Activated CD4-positive, alpha-beta T cell treated with anti-CD3 and anti-CD28 coated beads, Interleukin-2, amount 10 ng/mL, durations not matched to agents 7 days and 5 days (primary cell): ENCODE measurements at places on chromosomes 4 and X. TPM values are rescaled to one million over a fixed set of nuclear protein-coding genes. Genes with fewer than 3 reads are reported as not detected.

DNA sequence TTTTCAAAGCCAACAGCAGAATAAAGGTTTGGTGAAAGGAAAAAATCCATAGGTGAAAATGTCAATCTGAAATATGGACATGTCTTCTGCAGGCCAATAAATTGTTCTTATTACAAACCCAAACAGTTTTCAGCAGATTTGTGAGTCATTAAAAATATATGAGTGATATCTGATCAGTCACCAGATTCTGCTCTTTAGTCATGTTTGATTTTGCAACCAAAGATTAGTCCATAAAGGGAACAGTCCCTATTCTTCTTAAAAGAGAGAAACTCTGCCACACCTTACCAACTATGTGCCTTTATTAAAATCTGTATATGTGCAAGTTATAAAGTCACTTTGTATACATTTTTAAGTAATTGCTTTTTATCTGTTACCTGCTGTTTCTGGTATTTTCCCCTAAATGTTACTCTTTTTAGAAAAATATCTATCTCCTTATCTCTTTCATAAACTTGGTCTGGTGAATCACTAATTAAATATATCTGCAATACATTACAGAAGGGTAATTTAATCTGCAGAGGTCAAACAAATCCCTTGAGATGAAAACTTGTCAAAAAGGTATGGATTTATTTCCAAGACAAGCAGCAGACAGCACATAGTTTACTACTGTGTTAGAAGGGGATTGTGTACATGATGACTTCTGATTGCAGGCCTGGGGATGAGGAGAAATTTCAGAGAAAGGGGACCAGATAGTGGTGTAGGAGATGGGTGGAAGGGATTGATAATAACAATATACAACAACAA lies 322.9 kb upstream of the NWD2 start:
- H3K4me1 ChIP-seq: no peaks in the 10 kb centered on the region
- H3K27me3 ChIP-seq: no peaks in the 10 kb centered on the region
- no peak for DNase-seq

NALF2 gene
- 0.15 TPM for total RNA-seq

GRCh38 chrX:30008031-30008430 lies 207.3 kb upstream of the MAGEB2 start:
- H3K27me3 ChIP-seq: no peaks in the 10 kb centered on the region
- DNase-seq: no peak
- H3K27ac ChIP-seq: no peak overlapping the region
- no peak overlapping the region for H3K4me3 ChIP-seq
- no peaks in the 10 kb centered on the region for H3K36me3 ChIP-seq
- no peaks in the 10 kb centered on the region for H3K4me1 ChIP-seq

DNA sequence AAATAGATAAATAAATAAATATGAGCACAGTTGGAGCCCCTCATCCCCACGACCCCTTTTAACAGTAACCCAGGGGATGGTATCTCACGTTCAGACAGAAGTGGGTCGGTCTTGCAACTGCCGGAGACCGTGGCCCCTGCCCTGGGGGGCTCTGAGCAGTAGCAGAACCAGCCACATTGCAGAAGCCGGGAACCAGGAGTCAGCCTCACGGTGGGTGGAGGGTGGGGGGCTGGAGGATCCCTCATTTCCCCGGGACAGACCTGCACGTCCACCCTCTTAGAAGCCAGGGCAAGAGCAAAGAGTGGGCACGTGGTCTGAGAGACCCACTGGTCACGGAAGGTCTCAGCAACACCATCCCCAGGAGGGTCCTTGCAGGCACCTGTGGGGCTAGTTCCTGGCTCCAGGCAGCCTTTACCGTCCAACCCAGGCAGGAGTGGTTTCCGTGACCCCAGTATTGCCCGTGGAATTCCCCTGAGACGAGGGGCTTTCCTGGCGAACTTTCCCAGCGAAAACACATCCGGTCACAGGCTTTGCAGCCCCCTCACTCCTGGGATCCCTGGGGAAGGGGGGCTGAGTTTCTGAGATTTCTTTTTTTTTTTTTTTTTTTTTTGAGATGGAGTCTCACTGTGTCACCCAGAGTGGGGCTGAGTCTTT lies 8.8 kb upstream of the IL3RA start:
- H3K27me3 ChIP-seq: no peaks in the 10 kb centered on the region
- H3K36me3 ChIP-seq: no peaks in the 10 kb centered on the region
- no peak overlapping the region for H3K4me3 ChIP-seq
- DNase-seq: no peak
- no peak overlapping the region for H3K27ac ChIP-seq
- peaks cover 16% of the 10 kb centered on the region for H3K4me1 ChIP-seq

DGAT2L6 gene
- total RNA-seq: not detected

SPANXN3 gene
- not detected for total RNA-seq

NLGN4X gene
- 0.12 TPM for total RNA-seq

DNA sequence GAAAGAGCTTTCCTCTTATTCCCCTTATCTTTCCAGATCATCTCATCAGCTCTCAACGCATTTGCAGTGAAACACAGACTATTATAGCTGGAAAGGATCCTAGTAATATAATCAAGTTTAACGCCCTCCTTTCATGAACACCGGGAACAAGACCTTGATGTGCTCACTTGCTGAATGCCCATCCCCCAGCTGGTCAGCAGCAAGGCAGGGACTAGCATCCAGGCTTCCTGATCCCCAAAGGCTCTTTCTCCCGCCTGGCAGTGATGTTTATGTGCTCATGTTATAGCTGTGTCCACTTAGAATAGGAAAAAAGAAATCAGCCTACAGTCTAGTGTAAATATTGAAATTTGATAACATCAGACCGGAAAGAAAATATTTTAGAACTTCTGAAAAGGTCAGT lies 24.6 kb downstream of the GPC4 start:
- H3K36me3 ChIP-seq: no peaks in the 10 kb centered on the region
- DNase-seq: no peak
- H3K4me1 ChIP-seq: no peaks in the 10 kb centered on the region
- peaks cover 3% of the 10 kb centered on the region for H3K27me3 ChIP-seq

- H3K27me3 ChIP-seq: peaks cover 6% of the 10 kb centered on the region
- H3K4me1 ChIP-seq: no peaks in the 10 kb centered on the region
- no peaks in the 10 kb centered on the region for H3K36me3 ChIP-seq
- no peak for DNase-seq
- H3K27ac ChIP-seq: no peak overlapping the region
These were observed 97.7 kb upstream of the RBPJ start for GRCh38 chr4:26223155-26223554.

FAM236D gene
- not detected for total RNA-seq

DNA sequence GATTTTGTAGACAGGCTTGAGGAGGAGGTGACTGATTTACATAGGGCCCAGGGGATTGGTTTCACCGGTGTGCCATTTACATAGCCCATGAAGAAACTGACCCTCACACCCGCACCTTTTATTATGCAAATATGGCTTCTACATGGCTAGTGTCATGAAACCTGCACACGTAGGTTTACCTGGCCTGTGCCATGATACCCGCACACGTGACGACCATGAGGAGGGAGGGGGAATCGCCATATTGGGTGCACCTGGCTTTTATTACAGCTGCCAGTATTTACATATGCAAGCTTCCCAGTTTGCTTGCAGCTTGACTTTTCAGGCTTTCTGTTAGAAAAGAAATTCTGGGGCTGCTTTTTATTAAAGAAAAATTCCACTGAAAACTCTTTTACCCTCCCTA lies 359.7 kb downstream of the ADAM29 start:
- H3K4me3 ChIP-seq: no peak overlapping the region
- no peak for DNase-seq
- no peaks in the 10 kb centered on the region for H3K4me1 ChIP-seq
- H3K36me3 ChIP-seq: no peaks in the 10 kb centered on the region
- H3K27ac ChIP-seq: no peak overlapping the region
- H3K27me3 ChIP-seq: no peaks in the 10 kb centered on the region

DNA sequence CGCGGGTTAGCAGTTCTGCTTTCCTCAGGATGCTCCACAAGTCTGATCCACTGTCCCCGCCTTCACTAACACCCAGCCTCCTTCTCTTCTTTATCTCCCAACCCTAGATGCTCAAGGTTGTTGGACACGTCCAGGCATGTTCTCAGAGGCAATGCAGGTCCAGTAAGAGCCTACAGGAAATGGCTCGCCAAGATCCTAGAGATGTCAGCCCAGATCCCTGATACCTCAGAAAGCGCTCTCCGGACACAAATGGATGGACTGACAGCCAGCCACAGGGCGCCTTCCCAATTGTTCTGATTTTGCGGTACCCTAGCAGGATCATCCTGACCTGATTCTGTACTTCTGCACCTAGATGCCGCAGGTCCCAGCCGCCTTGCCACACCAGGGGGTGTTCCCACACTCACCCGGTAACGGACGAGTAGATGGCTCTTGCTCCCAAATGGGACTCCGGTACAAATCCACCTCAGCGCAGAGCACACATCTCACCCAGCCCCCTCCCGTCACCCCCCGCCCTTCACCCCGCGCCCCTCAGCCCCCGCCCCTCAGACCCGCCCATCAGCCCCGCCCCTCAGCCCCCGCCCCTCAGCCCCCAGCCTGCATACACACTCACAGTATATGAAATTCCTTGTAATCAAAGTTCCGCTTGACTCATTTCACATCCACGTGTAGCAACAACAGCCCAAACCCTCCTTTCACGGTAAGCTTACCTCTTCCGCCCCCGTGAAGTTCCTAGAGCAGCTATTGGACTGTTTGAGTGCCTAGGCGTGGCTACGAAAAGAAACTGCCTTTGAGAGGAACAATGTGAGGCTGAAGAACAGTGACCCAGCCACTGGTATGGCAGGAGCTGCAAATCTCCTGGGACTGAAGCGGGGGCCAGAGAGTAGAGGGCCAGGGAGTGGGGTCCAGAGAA lies at the start of gene EDA2R:
TSS of gene EDA2R (minus strand) at position 488 of the 910 bp plus-strand sequence. CDS start 23,058 bp downstream, outside the sequence.
- DNase-seq: peak; percentile 50
- H3K4me3 ChIP-seq: peak within 1 kb of the TSS; percentile 71
- peaks cover 16% of the 10 kb centered on the region for H3K4me1 ChIP-seq
- H3K27me3 ChIP-seq: no peaks in the 10 kb centered on the region

DNA sequence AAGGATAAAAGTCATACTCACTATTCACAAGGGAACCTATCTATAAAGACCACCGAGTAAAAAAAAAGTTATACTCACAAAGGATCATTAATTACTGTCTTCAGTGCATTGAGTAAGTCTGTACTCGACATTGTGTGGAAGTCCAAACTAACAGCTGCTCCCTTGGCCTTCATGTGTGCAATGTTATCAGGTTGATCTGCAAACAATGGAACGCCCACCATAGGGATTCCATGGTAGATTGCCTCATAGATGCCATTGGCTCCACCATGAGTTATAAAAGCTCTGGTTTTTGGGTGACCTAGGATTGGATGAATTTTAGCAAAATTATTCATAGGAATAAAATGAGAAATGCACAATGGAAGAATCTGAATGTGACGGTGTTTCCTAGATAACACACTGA lies 10.6 kb downstream of the UGT2B4 start:
- H3K4me3 ChIP-seq: no peak overlapping the region
- no peaks in the 10 kb centered on the region for H3K4me1 ChIP-seq
- DNase-seq: no peak
- no peaks in the 10 kb centered on the region for H3K36me3 ChIP-seq
- H3K27ac ChIP-seq: no peak overlapping the region

- no peaks in the 10 kb centered on the region for H3K27me3 ChIP-seq
- H3K36me3 ChIP-seq: peaks cover 34% of the 10 kb centered on the region
- H3K4me3 ChIP-seq: peak overlapping the region; percentile 20
These were observed 43.8 kb downstream of the PDS5A start for GRCh38 chr4:39933671-39934590.

TNMD gene
- not detected for total RNA-seq

GUCY1B1 gene
- total RNA-seq: 0.29 TPM
